Thyroid gland (tissue), 4 donors: ENCODE measurements at places on chromosomes 1 and 21.
A peak's percentile ranks its signal among the peaks of the same experiment; 100 is the strongest.

GRCh38 chr1:228323401-228323800 is 83.2 kb downstream of the TRIM11 start:
- DNase-seq: no peak

- DNase-seq: peak; percentile 50
These were observed 52.5 kb downstream of the NMNAT2 start for GRCh38 chr1:183365676-183366075.

DNA sequence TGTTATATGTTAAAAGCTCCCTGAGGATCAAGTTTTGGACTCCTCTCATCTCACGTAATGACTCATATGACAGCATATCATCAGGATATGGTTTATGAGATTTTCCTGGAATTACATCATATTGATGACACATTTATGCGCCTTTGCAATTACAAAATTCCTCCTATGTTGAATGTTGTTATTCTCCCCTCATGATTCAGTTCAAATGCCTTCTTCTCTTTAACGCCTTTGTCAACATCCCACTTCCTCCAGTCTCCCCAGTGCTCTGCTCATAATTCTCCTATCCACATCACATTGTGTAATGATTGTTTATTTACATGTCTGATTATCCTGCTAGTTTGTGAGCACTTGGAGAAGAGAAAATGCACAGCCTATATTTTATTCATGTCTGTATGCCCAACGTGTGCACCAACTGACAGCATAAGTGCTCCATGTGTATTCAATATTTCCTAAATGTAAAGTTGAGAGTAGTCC is 80.9 kb upstream of the BACH1 start:
- no peak for DNase-seq

GRCh38 chr1:229156872-229157271 is 114.0 kb upstream of the RAB4A start:
- DNase-seq: peak; percentile 56

- peak; percentile 56 for DNase-seq
These were observed 538.0 kb upstream of the CAMK1G start for GRCh38 chr1:209045331-209046057.

- no peak for DNase-seq
These were observed 74.3 kb upstream of the RUNX3 start for GRCh38 chr1:25004355-25004754.

DNA sequence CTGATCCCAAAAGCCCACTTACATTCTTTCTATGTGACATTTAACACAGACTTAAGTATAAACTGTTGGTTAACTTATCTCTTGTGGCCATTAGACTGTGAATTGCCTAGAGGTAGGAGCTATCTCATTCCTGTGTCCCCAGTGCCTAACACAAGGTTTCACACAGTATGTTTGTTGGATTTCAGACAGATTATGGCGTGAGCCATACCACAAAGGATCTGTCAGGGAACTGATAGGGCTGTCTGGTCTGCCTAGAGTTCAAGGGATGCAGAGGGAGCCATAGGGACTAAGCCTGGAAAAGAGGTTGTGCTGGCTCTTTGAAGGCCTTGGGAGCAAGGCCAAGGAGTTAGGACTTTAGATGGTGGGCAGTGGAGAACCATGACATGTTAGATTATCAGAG is 40.0 kb downstream of the MEF2D start:
- no peak for DNase-seq

DNA sequence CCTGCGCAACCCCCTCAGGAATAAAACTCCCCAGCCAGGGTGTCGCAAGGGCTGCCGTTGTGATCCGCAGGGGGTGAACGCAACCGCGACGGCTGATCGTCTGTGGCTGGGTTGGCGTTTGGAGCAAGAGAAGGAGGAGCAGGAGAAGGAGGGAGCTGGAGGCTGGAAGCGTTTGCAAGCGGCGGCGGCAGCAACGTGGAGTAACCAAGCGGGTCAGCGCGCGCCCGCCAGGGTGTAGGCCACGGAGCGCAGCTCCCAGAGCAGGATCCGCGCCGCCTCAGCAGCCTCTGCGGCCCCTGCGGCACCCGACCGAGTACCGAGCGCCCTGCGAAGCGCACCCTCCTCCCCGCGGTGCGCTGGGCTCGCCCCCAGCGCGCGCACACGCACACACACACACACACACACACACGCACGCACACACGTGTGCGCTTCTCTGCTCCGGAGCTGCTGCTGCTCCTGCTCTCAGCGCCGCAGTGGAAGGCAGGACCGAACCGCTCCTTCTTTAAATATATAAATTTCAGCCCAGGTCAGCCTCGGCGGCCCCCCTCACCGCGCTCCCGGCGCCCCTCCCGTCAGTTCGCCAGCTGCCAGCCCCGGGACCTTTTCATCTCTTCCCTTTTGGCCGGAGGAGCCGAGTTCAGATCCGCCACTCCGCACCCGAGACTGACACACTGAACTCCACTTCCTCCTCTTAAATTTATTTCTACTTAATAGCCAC is 696 bp downstream of the TGFB2 start:
- peak; percentile 82 for DNase-seq

- no peak for DNase-seq
These were observed 59.8 kb downstream of the GLIS1 start for GRCh38 chr1:53678938-53679825.

GRCh38 chr21:34882719-34883131 is 166.4 kb downstream of the RUNX1 start:
- DNase-seq: no peak

DNA sequence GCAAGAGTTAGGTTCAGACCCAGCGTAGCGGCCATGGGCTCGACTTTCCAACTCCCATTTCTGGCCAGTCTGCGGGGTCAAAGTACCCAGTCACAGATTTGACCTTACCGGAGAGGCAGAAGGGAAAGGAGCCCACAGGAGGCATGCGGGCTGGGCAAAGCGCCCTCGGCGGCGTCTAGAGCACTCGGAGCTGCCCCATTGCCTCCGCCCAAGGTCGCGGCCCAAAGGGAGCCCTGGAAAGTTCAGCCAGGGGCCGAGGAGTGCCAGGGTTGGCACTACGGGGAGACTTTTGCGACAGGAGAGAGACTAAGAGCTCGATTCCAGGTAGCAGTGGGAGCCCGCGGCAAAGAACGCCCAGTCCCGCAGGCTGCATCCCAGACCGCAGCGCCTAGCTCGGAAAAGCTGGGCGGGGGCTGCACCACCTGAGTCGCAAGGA is 896 bp downstream of the KANK4 start:
- no peak for DNase-seq

GRCh38 chr21:40972151-40972550 is 125.2 kb upstream of the DSCAM start:
- DNase-seq: no peak

DNA sequence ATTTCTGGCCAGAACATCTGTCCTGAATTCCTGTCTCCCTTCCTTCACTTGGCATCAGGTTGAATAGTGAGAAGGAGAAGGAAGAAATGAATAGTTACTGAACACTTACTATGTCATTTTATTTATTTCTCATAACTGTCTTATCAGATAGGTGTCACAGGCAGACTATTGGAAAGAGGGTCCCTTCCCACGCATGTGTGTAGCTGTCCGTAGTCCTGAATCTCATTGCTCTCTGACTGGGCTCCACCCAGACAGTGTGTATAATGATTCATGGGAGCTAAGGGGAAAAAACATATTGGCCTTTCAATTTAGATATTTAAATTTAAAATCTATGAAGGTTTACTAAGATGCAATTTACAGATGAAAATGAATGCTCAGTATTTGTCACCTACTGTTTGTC is 86.1 kb downstream of the OMA1 start:
- DNase-seq: no peak

DNA sequence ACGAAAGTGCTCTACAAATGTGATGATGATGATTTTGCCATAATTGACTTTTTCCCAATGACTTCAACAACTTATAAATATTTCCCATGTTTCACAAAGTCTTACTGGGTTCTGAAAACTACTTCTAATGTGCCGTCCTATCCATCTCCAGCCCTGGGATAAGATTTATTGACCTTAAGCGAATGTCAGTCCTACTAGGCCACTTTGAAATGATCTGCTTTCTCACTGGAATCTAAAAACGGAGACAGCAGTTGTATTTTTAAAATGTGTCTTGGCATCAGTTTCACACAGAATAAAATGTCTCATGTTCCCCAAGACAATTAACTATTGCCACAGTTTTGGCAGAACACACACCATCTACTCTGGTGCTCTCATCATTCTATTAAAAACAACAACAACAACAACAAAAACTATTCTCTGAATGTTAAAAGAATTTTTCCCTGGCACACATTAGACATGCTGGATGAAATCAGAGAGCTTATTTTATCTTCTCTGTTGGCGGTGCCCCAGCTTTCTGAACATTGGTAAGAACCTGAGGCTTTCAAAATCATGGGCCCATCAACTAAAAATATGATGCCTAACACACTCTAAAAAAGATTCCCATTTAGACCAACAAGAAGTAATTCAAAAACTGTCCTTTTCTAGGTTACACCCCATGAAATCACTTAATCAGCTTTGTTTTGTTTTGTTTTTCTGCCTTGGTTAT is 23.1 kb upstream of the DNASE2B start:
- no peak for DNase-seq

DNA sequence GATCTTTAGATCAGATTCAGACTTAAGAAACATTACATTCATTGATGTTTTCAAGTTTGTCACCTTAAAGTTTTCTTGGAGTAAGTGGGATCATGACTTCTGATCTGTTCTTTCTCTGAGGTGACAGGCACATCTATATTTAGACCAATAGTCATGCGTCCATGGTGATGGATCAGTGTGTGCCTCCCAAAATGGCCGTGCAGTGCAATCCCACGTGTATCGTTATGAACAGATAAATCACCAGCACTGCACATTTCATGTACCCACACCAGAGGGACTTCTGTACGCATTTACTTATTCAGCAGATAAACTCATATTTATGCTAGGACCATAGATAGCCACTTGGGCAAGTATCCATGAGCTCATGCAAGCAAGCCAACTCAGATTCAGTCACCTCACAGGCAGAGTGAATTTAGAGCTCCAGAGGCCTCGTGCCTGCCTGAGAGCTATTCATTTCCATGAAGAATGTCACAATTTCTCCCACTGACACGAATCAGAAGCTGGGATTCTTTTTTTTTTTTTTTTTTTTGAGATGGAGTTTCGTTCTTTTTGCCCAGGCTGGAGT is 13.9 kb upstream of the WDR26 start:
- no peak for DNase-seq

DNA sequence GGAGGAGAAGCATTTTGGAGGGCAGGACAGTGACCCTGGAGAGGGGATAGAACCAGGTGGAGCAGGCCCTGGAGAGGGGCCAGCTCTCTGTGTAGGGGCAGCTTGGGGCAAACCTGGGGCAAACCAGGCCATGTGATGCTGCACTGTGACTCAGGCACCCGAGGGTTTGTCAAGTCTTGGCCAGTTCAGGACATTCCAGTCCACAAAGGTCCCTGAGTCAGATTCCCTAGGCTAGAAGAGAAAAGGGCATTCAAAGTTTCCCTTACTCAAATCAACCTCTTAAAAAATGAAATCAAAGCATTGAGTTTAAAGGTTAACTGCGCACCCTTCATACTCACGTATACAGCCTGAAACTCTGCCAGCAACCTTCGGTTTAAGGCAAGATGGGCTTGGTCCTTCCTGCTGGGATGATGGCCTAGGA is 25.2 kb upstream of the PLA2G2C start:
- DNase-seq: no peak

DNA sequence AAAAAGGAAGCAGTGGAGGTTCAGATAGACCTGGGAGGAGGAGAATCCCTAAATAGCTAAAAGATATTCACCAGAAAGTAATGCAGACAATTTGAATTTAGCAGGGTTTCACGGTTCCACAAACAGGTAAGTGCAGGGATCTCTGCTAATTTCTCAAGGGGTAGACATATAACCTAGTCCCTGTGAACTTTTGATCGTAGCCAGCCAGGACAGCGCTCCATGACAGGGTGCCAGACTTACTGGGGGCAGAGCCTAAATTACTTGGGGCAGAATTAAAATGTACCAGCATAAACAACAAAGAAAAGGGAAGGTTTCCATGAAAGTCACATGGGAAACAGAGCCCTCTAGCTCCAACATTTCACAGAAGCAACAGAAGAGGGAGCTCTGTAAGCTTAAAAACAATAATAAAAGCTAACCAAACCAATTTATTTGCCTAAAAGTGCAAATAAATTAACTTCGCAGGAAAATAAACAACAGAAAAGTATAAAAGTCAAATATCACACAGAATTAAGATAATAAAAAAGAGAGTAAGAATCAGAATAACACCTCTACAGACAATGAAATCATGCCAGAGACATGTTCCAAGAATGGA is 198.3 kb downstream of the DUSP10 start:
- peak; percentile 47 for DNase-seq

DNA sequence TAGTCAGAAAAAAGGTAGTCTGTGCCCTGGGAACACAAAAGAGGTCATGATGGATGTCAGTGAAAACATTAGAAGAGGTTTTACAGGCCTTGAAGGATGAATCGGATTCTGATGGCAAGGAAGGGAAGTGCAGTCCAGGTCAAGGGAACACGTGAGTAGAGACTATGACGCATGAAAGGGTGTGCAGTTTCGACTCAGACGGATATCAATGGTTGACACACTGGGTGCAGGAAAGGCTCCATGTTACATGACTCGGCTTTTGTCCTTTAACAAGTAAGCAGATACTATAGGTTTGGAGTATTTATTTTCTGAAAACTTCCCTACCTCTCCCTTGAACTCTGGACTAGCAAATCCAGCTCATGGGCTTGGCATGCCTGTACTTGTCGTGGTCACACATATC is 55.3 kb downstream of the SEC16B start:
- no peak for DNase-seq

DNA sequence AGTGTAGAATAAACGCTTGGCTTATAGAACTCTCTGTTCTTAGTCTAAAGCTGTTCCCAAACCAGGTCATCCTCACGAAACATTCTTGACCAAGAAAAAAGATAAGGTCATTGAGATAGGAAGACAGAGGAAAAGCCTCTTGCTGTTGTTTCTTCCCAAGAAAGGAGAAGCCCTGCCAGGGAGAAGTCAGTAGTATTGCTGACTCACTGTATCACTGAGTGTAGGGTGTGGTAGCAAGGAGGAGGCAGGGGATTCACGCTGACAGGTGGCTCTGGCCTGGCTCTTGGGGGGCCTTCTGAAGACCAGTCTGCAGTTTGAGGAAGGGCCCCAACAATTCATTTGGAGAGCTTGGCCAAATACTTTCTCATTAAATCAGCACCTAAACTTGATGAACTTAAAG is 97.8 kb downstream of the CD247 start:
- DNase-seq: no peak

DNA sequence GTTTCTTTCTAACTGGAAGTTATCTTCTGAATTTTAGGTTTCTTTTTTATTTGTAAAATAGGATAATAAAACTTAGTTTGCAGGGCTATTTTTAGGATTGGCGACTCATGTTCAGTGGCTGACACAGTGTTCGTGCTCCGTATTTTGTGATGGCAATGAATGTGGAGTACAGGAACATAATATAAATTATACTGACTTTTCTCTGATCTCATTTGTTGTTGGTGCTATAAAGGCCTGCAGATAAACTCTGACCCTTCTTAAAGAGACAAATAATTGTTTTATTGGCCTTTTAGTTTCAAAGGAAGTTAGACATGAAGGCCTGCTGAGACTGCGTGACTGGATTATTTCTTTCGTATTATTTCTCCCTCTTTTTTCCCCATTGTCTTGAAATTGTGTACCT is 339.6 kb downstream of the PDE4B start:
- no peak for DNase-seq

GRCh38 chr21:17819877-17820229 is 697 bp upstream of the C21orf91 start:
- no peak for DNase-seq

GRCh38 chr21:16363100-16363499 is 633.3 kb downstream of the USP25 start:
- DNase-seq: no peak

- DNase-seq: no peak
These were observed 24.7 kb upstream of the LAMC2 start for GRCh38 chr1:183161391-183161790.

GRCh38 chr1:82485591-82486369 is 685.0 kb downstream of the ADGRL2 start:
- DNase-seq: peak; percentile 52
